Stimulated activated CD8-positive, alpha-beta memory T cell treated with anti-CD3 and anti-CD28 coated beads, Interleukin-7, amount 100 ng/mL, for 24 hours (primary cell): ENCODE measurements at places on chromosomes 3 and 15.
A peak's percentile ranks its signal among the peaks of the same experiment; 100 is the strongest.

DNA sequence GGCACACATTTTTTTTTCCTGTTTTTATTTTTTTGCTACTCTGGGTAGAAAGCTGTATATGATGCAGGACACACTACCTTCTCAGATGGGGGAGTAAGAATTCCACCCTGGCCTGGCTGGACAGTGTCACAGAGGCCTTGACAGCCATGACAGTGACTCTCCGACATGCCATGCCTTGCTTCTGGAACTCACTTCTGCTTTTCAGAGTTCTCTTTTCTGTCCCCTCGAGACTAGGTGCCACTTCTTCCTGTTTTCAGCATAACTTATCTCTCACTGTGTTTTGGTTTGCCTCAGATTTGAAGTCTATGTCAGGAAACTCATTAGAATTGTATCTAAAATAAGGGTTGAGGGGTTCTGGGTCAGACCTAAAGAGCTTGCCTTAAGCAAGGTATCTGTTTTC lies 69.1 kb upstream of the SEC13 start:
- no peak for DNase-seq

GRCh38 chr15:69034352-69034751 lies 19.9 kb downstream of the NOX5 start:
- no peak for DNase-seq

- DNase-seq = no peak
These were observed 47.4 kb downstream of the CCNL1 start for GRCh38 chr3:157112536-157112935.

- DNase-seq = no peak
These were observed 55.9 kb downstream of the CGNL1 start for GRCh38 chr15:57432141-57432741.

- no peak for DNase-seq
These were observed 109.6 kb upstream of the RBMS3 start for GRCh38 chr3:29171043-29171990.

GRCh38 chr3:108415661-108416060 lies 94.7 kb downstream of the MYH15 start:
- DNase-seq = no peak

GRCh38 chr3:134249935-134250716 lies 533 bp downstream of the RYK start:
- DNase-seq = no peak

GRCh38 chr3:104628185-104628789 lies 738.4 kb upstream of the ALCAM start:
- DNase-seq = no peak

DNA sequence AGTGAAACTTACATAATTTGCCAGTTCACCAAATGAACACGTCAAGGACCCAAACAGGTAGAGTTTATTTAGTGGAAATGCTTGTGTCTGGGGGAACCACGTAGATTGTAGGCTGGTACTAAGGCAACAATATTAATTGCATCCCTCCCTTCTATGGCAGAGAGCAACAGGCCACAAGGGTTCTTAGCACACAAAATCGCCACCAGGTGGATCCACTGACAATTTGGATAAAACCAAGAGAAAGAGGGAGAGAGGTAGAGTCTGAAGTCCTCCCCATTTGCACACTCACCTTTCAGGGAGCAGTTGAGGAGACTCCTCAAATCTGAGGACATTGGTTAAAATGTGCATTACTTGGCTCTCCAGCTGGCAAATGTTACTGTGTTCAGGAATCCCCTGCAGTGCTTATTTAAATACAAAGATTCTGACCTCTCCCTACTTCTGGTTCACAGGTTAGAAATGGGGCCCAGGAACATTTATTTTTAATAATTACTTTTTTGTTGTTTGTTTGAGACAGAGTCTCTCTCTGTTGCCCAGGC lies 181.0 kb upstream of the FEZF2 start:
- no peak for DNase-seq

- no peak for DNase-seq
These were observed 10.8 kb downstream of the ITGA11 start for GRCh38 chr15:68421115-68421551.

DNA sequence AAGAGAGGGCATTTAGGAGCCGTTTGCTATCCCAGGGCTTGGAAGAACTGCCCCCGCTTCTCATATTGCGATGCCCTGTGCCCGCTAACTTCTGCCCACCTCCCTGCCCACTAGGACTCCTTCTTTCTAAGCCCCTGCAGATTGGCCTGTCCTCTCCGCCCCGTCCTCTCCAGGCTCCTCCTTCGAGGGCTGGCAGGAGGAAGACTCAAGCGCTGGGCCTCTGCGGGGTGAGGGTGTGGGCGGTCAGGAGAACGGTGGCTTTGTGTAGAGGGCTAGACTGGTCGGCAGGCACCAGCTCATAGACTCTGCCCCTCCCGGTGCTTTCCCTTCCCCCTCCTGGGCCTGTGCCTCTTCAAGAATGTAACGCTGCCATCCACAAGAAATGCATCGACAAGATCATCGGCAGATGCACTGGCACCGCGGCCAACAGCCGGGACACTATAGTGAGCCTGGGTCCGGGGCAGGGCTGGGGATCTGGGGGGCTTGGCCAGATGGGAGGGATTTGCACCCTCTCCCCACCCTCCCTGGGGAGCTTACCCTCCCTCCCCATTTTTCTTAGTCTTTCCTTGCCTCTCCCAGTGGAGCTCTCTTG lies 21.9 kb downstream of the PRKCD start:
- no peak for DNase-seq

- DNase-seq = no peak
These were observed 49.6 kb downstream of the FRMD5 start for GRCh38 chr15:44145495-44145894.

- no peak for DNase-seq
These were observed 732.1 kb upstream of the NR2F2 start for GRCh38 chr15:95598251-95598855.

GRCh38 chr3:101676765-101677435 lies at the start of gene ZBTB11:
Gene ZBTB11, minus strand, starts transcription at chr3:101677132. Its CDS starts 218 bp downstream, at chr3:101676914.
- peak; percentile 100 for DNase-seq

DNA sequence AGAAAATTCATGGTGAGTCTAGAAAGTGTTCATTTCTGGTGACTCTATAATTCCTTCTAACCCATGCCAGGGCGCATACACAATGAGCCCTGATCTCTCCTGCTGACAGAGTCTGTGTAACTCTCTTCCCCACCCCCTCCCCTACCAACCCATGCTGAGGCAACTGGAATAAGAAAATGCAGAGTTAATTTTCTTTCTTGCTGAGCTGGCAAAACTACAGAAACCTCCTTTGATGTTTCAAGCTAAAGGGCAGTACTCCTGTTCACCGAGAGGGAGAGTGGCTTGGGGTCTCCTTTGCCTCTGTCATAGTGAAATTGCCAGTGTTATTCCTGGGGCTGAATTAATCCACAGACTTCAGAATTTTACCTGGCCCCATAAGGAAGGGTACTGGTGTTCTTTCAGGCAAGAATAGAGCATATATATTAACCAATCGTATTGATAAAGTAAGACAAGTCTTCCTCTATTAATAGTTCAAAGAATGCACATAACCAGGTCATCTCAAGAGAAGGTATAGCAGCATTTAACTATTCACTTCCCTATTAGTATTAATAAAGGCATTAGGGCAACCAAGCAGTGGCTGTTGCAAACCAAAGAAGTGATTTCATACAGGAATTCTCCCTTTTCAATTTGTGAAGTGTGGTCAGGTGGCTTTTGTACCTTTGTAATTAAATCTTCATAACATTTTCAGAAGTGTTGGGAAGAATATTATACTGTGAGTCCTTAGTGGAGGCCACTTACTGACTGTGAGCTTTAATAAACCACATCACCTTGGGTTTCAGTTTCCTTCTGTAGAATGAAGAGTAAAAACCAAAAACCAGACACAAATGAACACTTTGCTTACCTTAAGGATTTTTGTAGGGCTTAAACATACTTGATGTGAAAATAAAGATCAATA lies 4.1 kb downstream of the GAP43 start:
- DNase-seq = no peak

DNA sequence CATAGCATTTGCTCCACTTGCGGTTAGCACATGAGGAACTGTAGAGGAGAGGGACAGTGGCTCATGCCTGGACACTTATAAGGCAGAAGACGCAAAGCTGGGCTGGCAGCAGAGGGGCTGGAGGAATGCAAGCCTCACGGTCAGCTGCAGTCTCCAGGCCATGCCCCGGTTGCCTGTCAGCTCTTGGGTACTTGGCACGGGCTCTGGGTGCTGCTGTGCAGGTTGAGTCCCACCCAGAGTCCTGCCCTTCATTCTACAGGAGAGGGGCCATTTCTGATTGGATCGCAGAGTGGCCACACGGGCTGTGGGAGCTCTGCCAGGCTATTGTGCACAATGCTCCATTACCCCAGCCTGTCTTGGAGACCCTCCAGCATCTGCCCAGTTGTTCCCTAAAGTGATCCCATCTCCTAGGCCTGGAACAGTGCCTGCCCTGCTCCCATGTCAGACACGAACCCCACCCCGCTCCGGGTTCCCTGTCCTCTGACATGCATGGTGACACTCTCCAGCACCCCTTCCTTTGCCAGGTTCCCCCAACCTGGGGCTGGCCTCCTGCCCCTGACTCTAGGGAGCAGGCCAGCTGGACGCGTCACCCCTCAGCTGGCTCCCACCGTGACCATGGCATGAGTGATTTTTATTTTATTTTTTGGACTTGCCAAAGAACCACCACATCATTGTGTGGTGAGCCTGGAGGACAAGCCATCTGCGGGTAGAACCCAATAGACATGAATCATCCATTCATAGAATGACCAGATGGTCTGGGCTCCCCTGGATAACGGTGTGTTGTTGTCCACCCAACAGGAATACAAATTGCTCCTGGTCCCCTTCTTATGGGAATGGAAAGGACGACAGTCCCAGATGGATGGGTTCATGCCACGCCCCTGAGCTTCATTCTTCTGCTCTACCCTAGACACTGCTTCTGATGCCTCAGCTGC lies 51.0 kb upstream of the KLF13 start:
- DNase-seq = no peak

DNA sequence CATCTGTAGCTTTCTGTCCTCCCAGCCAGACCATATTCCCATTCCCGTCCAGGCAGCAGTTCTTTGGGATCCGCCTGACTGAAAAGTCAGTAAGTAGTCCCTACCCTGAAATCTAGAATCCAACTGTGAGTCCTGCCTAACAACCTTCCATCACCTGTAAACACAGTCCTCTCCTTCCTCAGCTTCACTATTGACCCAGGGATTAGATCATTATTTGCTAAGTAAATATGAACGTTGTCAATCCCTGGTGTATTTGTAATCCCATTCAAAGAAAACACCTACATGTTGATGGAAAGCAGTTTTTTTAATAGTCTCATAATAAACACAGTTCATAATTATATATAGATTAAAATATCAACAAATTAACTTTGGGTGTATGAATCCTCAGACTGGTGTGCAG lies 732 bp downstream of the SAXO2 start:
- DNase-seq = no peak

DNA sequence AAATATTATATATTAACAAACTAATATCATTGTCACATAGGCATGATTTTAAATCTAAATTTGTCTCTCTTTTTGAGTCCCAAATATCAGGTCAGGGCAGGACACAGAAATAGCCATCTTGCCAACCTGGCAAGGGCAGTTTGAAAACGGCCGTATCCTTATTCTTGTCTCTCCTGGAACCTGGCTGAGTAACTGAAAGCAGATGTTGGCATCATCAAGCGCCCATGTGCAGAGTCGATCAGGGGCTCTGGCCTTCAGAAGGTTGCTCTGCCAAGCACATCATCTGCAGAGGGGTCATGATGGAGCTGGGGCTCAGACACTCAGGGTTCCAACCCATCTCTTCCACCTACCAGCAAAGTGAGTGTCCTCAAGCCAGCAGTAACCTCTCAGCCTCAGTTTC lies 55.2 kb upstream of the OCA2 start:
- DNase-seq = no peak

DNA sequence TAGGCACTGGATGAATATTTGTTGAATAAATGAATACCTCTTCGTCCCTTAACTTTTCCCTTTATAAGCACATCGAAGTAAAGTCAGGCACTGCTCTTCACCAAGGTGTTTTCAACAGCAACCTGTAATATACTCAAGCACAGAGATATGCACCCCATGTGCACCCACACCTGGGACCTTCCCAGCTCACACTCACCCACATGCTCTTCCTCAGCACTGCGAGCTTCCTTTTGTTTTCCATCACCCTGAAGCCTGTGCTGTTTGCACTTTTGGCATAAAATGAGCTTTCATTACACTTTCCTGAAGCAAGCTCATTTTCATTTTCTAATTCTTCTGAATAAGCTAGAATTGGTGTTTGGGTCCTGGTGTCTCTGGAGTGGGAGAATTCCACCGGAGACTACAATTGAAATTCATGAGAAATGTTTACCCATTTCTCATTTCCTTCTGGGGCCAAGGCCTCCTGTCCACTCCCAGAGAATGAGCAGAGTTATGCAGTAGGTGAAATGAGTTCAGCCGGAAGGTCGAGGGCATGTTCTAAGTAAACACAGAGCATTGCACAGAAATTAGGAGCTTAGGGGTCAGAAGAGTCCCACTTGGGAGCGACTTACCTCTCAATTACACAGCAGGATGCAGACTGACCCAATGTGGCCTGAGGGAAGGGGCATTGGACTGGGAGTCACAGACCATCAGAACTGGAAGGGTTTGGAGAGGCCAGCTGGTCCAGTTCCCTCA lies 15.0 kb downstream of the MASP1 start:
- no peak for DNase-seq

GRCh38 chr15:31148297-31149087 lies 47.0 kb upstream of the TRPM1 start:
- DNase-seq = no peak

- no peak for DNase-seq
These were observed 10.9 kb downstream of the FLNB start for GRCh38 chr3:58018892-58019742.

GRCh38 chr3:67635257-67635656 lies 19.2 kb downstream of the SUCLG2 start:
- DNase-seq = no peak

DNA sequence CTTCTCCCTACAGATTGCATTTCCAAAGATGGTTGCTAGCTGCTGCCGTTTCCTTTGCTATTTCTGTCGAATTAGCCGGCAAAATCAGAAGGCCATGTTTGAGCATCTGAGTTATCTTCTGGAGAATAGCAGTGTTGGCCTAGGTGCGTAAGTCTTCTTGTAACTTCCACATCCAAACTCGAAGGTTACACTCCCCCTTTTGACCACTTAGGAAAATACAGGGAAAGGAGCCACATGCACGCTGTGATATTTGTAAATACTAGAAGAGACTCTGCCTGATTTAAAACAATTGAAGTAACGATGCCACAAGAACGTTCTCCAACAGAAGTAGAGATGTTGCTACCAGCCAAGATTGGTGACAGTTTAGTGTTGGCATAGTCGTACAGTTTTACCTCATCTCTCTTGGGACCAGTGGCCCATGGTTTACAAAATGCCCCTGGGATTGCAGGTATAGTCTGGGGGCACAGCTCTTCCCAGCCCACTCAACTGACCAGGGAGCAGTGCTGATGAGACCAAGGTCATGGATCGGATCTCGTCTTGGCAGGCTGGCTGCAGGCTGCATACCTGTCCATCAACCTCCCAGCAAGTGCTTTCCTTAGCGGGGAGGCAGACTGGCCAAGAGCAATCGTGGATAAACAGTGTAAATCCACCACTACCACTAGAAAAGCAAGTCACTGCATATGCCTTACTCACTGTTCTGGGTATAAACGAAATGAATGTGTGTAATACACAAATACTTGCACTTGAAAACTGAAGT lies 268.4 kb upstream of the CHRM5 start:
- no peak for DNase-seq
